ENCODE measurements at places on chromosomes 1 and 21.

DNA sequence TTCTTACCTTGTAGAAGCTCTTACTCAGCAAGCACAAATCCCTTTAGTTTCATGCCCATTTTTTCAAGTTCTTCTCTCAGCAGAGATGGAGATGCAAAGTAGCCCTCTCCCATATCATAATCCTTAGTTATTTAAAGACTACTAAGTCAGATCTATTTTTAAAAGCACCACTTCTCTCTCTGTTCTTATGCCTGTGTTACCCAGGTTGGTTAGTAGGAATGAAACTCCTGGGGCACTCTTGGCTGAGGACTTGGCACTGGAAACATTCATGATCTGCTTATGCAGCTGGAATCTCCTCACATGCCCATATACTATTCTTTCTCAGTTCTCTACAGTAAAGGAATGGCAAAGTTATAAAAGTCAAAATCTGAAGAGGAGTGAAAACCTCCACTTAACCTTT lies 51.9 kb upstream of the PPP2R5A start:
- no peak for DNase-seq

DNA sequence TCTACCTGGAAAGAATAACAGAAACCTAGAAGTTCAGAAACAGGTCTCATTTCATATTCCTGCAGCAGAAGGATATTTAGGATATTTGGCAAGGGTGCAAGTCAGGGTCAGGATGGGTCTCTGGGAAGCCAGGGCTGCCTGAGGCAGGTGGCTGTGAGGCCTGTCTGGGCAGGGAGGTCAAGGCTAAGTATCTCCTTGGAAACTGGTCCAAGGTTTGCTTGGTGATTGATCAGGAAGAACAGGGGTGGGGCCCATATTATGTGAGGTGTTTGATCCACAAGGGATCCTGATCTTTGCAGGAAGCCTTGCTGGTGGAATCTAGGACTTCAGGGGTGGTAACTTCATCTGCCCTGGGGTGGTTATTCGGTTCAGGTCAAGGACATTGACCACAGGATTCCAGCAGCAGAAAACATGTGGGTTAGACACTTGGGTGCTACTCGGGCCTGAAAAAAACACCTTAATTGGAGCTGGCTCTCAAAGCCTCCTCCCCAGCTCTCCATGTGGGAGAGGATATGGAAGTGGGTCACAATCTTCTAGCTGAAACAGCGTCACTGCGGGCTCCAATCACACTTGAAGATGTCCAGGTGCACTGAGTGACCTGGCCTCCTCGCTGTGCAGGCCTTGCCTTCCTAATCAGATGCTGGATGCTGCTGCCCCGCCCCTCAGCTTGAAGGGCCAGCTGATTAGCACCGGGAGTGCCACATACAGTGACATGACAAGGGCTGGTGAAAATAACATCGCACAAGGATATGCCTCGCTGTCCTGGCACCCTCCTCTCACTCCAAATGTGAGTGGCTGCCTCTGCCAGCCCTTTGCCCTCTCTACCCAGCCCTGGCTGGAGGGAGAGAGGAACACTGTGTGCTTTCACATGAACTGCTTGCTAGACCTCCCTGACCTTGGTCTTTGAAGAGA lies 8.7 kb downstream of the CTNNBIP1 start:
- no peak for DNase-seq

DNA sequence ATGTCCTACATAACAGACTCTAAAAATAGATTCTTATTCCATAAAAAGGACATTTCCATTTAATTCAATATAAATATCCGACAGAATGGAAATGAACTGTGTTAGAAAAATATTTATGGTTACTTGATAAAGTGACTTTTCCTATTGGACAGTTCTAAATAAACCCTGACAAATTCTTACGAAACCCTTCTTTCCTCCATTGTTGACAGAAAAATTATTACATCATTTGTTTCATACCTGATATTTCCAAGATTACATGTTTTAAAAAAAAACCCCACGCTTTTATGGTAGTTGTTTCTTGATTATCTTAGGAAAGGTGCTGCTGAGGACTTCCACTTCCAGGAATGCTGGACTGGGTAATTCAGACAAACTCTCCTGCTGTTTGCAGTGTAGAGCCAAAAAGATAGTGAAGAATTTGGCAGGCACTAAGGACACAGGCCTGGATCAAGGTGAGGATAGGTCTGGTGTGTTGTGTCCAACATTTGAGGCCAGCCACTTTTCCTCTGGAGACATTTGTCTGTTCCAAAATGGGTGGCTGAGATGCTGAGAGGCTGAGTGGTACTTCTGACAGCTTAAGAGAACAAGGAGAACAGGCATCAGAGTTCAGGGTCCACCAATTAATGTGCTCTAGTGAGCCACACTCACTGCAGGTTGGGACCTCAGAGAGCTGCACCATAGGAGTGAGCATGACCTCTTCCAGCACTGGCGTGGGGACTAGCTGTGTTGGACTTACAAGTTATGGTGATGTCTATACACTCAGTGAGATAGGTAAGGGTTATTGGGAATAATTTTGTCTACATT lies 7.0 kb upstream of the C1orf116 start:
- no peak for DNase-seq

- DNase-seq: no peak
These were observed 52.8 kb upstream of the TBX15 start for GRCh38 chr1:119040906-119041305.

DNA sequence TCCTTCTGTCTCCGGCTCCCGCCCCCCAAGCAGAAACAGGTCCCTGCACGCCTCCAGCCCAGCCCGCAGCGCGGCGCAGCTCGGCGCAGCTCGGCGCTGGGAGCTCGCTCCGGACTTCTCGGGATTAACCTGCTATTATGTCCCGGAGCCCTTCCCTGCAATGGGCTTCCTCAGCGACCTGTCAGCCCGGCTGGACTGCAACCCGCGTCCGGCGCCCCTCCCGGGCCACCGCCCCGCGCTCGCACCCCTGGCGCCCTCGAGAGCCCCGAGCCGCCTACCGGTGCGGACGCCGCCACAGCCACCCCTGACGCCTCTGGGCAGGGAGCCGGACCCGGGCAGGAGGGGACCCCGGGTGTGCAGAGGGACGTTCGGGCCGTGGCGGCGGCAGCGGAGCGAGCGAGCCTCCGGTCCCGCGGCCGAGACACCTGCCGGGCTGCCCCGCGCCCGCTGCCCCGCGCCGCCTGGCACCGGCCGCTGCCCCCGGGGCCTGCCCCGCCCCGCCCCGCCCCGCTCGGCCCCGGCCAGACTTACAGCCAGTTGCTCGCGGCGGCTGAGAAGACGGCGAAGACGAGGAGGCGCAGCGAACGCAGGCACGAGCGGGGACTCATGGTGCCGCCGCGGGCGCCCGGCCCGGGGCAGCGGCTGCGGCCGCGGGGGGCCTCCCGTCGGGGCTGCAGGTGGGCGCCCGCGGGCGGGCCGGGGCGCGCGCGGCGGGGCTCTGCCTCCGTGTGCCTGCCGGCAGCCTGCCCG lies 407 bp downstream of the WNT4 start:
- DNase-seq: no peak

DNA sequence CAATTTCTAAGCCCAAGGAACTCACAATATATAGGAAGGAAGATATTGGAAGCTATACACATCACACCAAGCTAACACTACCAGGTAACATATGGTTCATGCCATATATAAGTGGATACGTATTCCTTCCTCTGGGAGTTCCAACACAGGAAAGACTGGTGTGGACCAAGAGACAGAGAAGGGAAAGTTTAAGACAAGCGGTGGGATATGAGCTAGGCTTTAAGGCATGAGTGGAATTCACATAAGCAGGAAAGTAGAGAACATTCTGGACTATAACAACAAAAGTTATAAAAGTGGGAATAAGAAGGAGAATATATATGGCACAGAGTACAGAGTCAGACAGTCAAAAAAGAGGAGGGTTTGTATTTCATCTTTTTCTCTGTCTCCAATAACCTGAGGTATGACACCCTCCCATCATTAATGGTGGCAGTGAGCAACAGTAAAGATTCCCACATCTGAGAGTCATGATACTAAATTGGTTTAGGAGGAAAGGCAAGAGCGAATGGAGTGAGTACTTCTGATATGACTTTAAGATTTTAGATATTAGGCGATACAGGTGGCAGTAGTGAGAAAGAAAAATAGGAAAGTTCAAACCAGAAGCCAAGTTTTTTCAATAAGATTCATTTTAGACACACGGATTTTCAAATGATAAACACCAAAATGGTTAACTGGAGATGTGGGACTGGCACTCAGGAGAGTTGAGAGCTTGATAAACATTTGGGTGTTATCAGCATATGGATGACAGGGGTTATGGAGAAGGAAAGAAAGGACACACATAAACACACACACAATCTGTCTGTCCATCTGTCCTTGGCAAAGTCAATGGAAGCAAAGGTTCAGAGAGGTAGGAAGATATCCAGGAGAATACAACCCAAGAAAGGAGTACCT lies 87.4 kb upstream of the TTC39A start:
- no peak for DNase-seq

GRCh38 chr1:211527888-211528287 lies 35.9 kb upstream of the RD3 start:
- DNase-seq: no peak

DNA sequence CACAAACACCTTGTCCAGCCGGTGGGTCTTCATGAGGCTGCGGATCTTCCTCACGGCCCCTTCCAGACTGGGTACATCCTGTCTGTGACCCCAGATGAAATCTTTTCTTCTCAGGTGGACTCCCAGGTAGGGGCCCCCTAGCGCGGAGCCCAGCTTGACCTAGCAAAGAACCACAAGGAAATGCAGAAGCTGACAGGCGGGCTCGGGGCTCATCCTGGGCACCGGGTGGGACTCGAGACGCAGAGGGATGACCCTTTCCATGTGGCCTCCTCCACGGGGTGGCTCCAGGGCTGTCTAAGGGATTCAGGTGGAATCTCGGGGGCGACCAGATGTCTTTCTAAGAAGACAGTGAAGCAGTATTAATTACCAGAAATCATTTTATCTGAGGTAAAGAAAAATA lies 17.8 kb downstream of the POFUT2 start:
- no peak for DNase-seq

DNA sequence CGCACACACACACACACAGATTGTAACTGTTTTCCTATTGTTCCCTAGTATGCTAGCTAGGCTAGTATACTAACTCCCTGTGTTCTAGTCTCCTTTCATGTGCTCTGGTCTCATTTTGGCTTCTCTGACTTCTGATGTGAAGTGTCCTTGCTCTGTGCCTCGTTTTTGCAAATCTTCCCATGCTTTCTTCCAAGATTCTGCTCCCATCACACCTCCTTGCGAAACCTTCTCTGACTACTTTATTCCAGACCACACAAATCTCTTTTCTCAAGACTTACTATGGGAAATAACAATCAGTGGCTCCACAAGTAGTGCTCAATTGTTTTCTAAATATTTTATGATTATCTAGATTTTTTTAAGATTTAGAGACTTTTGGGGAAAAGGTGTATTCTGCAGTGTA lies 10.3 kb downstream of the PRRX1 start:
- no peak for DNase-seq

GRCh38 chr1:203638950-203639349 lies 12.3 kb downstream of the ATP2B4 start:
- no peak for DNase-seq

GRCh38 chr1:76635784-76636183 lies 231.5 kb upstream of the ST6GALNAC5 start:
- no peak for DNase-seq

DNA sequence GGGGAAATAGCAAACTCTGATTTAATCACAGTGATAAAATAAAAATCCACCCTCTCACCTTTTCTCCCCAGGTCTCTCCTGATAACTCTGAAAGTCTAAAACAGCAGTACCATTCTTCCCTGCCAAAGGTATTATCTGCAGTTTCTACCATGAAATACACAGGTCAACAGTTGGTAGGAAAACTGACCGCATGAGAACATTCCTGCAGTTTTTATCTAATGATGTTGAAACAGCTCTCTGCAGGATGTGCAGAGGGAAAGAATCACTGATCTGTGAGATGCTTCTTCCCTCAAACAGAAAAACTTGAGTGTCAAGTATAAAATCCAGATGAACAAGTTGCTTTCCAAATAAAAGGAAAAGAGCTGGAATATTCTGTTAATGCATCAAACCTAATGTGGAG lies 39.1 kb downstream of the KCNJ6 start:
- DNase-seq: no peak

All from NCI-H460 (cell line).